ENCODE measurements at places on chromosomes 1 and 21. TPM values are rescaled to one million over a fixed set of nuclear protein-coding genes. Genes with fewer than 3 reads are reported as not detected.

AMY1B gene
- not detected for total RNA-seq

LYPD8 gene
- not detected for total RNA-seq

PRRX1 gene
- total RNA-seq = 1.2 TPM

GALNT2 gene
- total RNA-seq = 149 TPM

CELA2B gene
- total RNA-seq = not detected

LELP1 gene
- total RNA-seq = not detected

CACNA1S gene
- not detected for total RNA-seq

RGS13 gene
- total RNA-seq = not detected

CCDC17 gene
- not detected for total RNA-seq

ALDH9A1 gene
- total RNA-seq = 82.1 TPM

SPRR1B gene
- total RNA-seq = not detected

CDA gene
- total RNA-seq = not detected

DISP3 gene
- total RNA-seq = 0.16 TPM

C1orf185 gene
- total RNA-seq = not detected

PAQR6 gene
- 0.59 TPM for total RNA-seq

MLLT11 gene
- total RNA-seq = 11.5 TPM

CYP4A11 gene
- total RNA-seq = not detected

BLACAT1 gene
- not detected for total RNA-seq

TAS1R1 gene
- not detected for total RNA-seq

S100A7A gene
- not detected for total RNA-seq

TMPRSS3 gene
- total RNA-seq = not detected

SPRR2A gene
- total RNA-seq = not detected

STYXL2 gene
- not detected for total RNA-seq

AMPD1 gene
- total RNA-seq = not detected

RXRG gene
- 0.47 TPM for total RNA-seq

LORICRIN gene
- not detected for total RNA-seq

SUMO3 gene
- 153 TPM for total RNA-seq

PFDN2 gene
- 36.1 TPM for total RNA-seq

DNMT3L gene
- total RNA-seq = not detected

TSPAN1 gene
- total RNA-seq = not detected

ST6GALNAC5 gene
- total RNA-seq = not detected

FCRL6 gene
- total RNA-seq = not detected

PTGFR gene
- total RNA-seq = 11.1 TPM

SSU72 gene
- 203 TPM for total RNA-seq

Measured in MG63 (cell line).